Right renal cortex interstitium (tissue), 3 donors: ENCODE measurements at places on chromosomes 2 and 18.

DNA sequence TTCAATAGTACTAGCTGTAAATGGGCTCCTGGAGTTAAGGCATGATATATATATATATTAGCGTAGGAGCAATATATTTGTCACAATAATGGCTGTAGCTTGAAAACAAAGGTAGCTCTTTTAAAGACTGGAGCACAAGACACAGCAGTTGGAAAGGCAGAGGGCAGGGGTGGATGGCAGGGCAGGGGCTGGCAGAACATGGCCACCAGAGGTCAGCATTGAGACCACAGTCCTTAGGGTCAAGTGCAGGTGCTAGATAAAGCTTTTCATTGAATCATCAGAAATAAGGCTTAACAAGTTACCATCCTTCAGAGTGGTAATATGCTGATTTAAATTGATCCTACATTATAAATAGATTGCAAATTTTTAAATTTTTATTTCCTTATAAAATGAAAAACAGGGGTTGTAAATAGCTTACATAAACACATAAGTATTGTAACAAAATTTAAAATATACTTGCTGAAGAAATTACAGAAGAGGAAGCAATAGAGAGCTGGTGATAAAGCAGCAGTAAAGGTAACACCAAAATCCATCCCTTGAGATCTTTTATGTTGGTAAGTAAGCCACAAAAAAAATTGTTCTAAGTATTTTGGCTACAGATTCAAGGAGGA lies 161.2 kb upstream of the PIEZO2 start:
- peak; percentile 2 for DNase-seq

DNA sequence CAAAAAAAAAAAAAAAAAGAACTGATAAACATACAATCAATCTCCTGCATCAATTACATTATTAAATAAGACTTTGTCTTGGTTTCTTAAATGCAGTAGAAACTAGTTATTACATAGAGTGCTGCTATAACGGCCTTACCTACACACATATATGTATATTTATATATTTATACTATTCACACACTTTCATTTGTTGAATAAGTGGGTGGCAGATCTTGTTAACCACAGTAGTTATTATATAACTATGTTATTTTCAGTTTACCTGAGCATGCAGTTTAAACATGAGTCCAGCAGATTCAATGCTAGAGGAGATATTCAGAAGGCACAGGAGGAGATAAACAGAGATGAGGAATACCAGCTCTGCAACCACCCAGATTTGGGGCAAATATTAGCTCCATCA lies 81.5 kb upstream of the CD226 start:
- DNase-seq: no peak

GRCh38 chr2:194464964-194465638 lies 1191.9 kb upstream of the SLC39A10 start:
- no peak for DNase-seq

DNA sequence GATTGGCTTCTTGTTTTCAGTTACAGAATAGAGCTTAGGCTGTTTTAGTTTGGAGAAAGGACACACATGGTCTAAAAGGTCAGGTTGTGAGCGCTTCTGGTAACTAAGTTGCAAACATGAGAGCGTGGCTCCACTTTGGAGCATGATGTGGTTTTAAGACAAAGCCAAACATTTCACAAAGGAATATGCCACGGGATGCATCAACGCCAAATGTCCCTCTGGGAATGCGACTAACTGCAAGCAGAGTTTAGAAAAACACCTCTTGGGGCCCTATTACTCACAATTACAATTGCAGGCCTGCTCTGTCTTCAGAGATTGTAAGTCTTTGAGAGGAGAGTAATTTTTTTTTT lies 25.4 kb downstream of the MYO7B start:
- no peak for DNase-seq

DNA sequence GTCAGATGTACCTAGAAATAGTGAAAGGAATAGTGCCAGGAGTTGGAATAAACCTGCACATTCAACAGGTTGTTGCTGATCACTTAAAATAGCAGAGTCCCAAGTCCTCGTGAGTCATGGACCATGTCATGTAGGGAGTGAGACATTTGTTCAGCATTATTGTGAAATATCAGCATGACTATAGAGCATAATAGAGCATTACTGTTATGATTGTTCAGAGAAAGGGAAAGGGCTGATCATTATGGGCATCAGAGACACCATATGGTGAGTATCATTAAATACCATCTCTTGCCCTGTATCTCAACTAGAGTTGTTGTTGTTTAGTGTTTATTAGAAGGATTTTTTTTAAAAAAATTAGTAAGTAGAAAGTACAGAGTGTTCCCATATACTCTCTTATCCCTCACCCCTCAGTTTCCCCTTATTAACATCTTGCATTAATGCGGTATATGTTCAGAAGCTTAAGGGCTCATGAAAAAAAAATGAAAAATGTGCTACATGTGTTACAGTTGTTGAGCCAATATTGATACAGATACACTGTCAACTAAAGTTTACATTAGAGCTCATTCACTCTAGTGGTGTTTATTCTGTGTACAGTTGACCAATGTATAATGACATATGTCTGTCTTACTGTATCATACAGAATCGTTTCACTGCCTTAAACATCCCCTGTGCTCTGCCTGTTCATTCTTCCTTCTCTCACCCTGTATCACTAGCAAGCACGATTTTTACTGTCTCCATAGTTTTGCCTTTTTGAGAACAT lies 5.7 kb downstream of the ELAC1 start:
- DNase-seq: no peak

DNA sequence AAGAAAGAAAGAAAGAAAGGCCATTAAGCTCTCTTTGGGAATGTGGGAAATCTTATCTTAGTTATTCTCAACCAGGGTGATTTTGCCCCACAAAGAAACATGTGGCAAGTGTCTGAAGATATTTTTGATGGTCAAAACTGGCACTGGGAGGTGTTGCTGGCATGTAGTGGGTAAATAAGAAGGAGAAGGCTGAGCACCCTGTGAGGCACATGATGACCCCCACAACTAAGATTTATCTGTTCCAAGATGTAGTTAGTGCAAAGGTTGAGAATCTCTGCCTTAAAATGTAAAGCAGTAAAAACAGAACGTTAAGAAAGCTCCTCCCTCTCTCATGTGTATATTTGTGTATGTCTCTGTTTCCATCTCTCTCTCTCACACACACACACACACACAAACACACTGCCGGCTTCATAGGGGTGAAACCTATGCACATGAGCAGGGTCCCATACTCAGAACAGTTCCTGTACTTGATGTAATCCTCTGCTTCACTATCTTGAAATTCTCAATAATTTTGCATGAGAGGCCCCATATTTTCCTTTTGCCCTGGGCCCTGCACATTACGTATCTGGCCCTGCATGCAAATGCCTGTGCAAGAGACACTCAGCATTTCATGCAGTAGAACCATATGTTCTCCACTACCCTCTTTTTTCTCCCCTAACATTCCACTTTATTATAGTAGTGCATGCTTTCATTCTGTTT lies 94.3 kb downstream of the MREG start:
- no peak for DNase-seq

DNA sequence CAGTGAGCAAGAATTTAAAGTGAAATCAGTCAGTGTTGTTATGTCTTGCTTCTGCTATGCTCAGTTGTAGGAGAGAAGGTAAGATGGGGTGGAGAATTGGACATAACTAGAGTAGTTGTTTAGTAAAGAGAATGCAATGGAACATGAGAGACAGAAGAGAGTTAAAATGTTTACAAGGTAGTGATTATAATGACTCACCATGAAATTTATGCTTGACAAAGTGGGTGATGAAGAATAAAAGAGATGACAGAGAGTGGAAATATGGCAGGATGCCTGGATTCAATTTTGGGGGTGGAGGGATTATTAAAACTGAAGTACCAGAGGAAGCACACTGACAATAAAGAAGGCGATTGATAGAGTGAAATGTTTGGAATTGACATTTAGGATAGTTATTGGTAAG lies 10.6 kb downstream of the SCG2 start:
- no peak for DNase-seq

DNA sequence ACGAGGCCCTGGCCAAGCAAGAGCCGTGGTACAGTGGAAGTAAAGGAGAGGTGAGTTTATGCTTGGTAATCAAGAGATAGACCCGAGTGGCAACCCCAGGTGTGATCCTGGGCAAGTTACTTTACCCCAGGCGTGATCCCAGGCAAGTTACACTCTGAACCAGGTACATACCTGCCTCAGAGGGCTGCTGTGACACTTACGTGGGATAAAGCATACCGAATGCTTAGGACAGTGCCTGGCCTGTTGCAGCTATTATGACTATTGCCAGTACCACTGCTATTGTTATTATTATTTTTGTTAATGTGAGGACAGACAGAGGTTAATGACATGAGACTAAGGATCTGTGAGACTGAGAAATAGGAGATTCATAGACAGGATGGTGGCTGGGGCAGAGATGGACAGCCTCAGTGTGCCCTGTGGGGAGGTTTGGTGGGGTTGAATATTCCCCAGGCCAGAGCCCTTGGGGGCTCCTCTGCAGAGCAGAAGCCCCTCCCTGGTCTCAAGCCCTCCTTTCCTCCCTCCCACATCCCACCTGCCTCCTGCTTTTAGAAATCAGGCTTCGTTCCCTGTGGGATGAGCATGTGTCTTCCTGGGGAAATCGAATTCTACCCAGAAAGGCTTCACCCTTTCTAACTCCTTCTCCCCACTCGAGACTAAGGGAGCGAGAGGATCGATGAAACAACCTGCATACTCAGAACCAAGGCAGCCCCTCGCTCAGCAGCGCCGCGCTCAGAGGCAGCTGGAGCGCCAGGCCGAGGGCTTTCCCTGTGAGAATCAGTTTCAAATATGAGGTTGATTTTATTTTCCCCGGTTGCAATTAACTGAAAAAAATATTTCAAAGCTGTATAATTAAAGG lies 62.0 kb upstream of the SIX3 start:
- DNase-seq: no peak

GRCh38 chr18:57649556-57650500 lies 28.2 kb upstream of the NARS1 start:
- DNase-seq: no peak

DNA sequence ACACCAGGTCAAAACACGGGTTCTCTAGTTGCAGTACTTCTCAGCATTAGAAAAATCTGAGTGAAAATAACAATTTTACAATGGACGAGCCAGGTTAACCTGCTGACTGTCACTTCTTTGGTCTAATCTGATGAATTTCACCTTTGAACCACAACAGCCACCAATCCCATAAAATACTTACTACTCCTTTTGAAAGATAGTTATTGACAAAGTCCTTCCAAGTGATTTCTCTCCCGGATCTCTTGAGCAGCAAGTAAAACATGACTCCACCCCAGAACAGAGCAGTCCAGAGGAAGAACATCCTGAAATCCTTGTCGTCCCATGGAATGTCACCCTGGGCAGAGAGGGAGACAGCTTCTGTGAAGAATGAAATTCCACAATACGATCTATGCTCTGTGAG lies 10.2 kb downstream of the AFG3L2 start:
- no peak for DNase-seq

DNA sequence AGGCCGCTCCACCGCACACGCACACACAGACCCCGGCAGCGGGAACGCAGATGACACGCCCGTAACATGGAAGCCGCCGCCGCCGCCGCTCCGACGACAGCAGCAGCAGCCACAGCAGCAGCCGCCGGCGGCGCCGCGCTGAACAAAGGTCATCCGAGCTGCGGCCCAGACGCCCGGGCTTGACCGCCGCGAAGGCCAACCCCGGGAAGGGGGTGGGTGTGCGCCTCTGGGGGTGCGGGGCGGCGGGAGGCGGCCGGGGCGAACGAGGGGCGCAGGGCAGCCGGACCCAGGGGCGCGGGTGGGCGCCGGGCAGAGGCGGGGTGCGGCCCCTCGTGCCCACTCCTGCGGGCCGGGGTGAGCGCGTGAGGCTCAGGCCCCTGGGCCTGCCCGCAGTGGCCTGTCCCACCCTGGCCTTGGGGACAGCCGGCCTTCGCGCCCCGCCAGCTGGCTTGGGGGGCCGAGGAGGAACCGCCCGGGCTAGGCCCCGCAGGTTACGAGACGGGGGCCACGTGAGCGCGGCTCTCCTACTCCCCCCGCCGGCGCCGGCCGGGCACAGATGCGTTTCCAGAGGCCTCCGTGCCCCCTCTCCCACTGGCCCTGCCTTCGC lies 1.0 kb upstream of the ZNF532 start:
- no peak for DNase-seq

DNA sequence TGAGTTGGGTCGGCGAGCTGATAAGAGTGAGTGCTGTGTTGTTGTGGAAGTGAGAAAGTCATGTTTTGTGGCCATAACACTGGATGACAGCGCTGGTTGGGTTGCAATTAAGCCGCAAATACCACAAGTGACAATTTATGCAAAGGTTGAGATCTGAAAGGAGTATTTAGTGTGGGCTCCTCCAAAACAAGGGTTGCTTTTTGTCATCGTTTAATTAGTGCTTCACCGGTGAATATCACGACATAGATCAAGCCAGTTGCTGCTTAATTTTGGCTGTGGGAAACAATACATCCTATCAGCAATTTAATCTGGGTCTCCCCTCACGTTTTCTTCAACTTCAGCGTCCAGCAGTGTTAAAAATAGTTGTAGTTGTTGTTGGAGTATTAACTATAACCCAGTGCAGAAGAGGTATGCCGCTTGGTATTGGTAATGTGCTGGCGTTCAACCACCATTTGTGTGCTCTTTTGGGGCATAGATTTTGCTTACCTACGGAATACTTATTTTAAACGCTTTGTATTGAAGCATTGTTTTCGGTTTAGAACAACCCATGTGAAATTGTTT lies 662 bp downstream of the ACVR2A start:
- peak; percentile 16 for DNase-seq

DNA sequence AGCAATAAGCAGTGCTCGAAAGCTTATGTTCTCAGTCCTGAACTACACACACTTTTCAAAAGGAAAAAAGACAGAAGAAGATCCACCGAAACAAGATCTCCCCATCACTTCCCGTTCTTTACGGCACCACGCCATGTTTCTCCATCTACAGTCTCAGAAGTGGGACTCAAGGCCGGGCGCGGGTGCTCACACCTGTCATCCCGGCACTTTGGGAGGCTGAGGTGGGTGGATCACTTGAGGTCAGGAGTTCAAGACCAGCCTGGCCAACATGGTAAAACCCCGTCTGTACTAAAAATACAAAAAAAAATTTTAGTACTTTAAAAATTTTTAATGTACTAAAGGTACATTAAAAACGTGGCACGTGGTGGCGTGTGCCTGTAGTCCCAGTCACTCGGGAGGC lies 31.2 kb downstream of the ZNF516 start:
- no peak for DNase-seq

- DNase-seq: no peak
Observed at GRCh38 chr2:100747996-100748615, 71.8 kb upstream of the NPAS2 start.
